CD4-positive, alpha-beta T cell treated with Interleukin-1 beta for 1 hour (primary cell): ENCODE measurements at places on chromosomes 4 and X.

DNA sequence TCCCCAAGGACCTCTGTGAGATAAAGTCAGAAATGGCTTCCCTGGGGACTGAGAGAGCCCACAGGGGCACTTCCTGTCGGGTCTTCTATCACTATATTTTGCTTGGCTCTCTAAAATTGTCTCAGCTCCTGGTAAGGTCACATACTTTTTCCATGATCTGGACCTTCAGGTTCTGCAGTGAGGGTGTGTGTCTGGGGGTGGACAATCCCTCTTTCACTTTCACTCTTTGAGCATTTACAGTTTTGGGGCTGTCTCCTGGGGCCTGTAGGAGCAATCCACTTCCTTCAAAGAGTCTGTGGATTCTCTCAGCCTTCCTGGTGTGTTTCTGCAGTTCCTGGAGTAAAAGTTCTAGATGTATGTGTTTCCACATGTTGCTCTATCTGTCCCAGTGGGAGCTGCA lies 335.7 kb downstream of the FSTL5 start:
- no peak for DNase-seq

DNA sequence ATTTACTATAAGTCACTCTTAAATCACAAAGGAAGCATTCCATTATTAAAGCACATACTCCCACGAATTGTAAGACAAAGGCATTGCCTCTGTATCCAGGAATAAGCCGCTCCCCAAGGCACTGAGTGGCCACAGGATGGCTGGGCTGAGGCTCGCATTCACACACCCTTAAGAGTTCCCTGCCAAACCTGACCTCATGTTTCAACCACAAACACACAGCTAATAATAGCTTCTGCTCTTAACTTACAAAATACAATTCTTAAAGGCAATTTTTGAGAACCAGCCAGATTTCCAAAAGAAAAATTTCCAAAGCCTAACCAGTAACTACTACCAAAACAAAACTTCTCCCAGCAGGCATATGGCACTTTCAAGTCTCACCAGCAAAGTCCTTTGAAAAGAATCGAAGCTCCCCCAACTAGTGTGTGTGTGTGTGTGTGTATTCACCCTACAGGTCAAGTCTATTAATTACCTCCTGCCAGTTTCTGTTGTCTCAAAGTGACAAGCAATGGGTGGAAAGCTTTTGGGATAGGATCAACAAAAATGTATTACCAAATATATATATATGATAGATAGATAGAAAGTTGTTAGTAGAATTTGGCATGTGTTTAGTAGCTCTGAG lies 36.0 kb downstream of the ARHGAP6 start:
- DNase-seq: no peak

DNA sequence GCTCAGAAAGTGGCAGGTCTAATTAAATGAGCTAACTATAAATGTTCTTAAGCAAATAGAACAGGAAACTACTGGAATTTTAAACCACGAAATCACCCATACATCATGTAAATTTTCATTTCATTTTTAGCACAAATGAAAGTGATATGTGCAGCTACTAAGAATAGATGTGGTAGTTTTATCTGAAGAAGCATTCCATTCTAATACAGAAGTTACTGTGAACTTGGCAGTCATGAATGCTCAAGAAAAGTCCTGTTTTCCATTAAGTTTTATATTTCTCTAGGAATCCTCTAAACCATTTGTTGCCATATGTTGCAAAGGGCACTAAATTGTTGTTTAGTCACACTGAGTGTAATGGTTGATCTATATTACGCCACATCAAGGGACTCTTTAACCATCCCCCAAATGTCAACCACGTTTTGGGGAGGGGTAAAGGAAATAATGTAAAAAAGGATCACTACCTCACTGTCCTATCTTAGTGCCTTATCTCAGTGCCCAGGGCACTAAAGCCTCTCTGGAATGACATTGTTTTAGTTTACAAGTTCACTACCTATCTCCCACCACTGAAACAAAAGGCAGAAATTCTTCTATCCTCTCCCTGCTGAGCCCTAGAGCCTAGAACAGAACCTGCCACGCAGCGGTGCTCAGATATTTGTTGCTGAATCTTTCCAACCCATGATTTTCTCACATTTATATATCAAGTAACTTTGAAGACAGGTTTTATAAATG lies 118.0 kb downstream of the SHISA3 start:
- no peak for DNase-seq

DNA sequence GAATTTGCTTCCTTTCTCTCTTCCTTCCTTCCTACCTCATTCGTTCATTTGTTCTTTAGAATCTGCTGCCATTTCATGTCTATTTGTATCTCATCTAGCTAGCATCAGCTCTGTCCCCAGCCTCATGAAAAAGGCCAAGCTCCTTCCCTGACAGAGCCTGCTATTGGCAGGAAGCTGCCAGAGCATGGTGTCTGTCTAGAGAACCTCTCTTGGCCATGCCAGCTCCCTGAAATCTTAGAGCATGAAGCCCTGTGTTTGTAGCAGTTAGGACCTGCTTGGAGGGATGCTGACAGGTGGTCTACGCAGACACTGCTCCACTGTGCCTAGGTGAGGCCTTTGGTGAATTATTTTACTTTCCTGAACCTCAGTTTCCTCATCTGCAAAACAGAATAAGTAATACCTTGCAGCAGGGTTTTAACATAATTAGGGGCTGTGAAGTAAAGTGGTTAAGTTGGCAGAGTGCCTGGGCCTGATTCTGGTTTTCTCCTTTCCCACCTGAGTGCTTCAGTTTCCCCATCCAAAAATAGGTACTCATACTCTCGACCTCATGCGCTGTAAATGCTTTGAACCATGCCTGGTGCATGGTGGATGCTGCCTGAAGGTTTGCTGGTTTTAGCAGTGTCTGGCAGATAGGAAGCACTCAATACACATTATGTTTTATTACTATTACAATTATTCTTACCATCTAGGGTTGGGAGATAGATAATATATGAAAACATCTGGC lies 4.7 kb downstream of the PTTG2 start:
- no peak for DNase-seq

- DNase-seq: no peak
Measured at GRCh38 chrX:67523002-67523681, 20.7 kb upstream of the AR start.

- DNase-seq: no peak
Measured at GRCh38 chrX:9003041-9003440, 30.9 kb downstream of the FAM9B start.

DNA sequence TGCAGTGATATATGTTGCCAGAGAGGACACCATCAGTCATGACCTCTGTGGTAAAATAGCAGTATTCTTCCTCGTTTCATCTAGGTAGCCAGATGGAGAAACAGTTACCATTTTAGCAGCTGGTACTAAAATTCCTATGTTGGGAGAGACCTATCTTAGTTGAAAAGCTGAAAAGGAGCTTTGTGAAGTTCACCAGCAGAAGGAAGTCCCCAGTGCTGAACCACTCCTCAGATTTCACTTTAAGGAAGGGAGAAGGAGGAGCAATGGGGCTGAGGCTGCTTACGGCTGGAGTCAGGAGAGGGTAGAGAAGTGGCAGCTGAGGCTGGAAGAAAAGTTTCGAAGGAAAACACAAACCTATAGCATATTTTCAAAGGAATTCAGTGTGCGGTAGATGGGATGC lies 103.7 kb downstream of the ATXN3L start:
- no peak for DNase-seq

- DNase-seq: no peak
Measured at GRCh38 chrX:54422168-54422567, 18.0 kb upstream of the TSR2 start.

DNA sequence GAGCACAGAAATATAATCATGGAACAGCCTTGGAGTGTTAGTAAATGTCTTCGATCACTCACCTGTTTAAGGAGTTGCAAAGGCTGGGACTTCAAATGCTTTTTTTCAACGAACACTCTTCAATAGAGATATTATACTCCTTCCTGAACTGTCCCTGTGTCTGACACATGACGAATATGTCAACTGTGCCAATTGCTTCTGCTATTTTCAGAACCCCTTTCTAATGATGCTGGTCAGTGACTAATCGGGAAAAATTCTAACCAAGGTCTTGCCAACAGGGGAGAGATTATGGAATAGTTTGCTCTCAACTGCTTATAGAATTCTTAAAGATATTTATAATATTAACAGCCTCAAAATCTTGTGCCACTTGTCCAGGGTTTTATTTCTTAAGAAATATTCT lies 8.5 kb upstream of the KLHL34 start:
- no peak for DNase-seq

GRCh38 chr4:7590189-7590588 lies 155.5 kb upstream of the PSAPL1 start:
- no peak for DNase-seq

- DNase-seq: no peak
Measured at GRCh38 chr4:12458621-12459020, 1025.5 kb downstream of the RAB28 start.

DNA sequence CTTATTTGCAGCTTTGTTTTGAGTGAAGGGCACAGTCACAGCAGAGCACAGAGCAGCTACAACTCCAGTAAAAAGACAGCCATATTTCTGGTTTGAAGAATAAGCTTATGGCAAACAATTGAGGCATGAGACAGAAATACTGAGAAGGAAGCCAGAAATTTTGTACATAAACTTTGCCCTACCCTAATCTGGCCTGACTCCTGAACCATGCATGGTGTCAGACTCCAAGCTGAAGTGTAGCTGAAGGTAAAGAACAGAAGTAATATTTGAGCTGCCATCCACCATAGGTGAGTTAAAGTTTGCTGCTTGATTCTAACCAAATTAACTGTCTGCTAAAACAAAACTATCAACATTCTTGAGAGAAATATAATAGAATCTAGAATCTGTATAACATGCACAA lies 24.5 kb upstream of the TMEM192 start:
- no peak for DNase-seq

DNA sequence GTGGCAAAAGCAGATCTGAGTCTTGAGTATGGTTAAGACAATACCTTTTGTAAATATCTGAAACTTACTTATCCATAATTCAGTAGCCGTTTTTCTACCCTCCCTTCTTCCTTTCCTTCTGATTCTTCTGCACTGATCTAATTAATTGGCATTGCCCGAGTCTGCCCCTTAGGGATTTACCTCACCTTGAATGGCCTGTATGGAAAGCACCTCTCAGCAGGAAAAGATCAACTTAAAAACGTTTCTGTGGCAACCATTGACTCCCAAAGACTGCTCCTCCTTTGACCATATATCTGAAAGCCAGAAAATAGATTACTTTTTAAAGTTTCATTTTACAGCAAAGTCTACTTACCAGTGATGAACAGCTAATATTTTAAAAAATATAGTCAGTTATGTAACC lies 496.5 kb upstream of the LCORL start:
- DNase-seq: no peak

GRCh38 chr4:113433116-113433515 lies 328.4 kb downstream of the CAMK2D start:
- no peak for DNase-seq

DNA sequence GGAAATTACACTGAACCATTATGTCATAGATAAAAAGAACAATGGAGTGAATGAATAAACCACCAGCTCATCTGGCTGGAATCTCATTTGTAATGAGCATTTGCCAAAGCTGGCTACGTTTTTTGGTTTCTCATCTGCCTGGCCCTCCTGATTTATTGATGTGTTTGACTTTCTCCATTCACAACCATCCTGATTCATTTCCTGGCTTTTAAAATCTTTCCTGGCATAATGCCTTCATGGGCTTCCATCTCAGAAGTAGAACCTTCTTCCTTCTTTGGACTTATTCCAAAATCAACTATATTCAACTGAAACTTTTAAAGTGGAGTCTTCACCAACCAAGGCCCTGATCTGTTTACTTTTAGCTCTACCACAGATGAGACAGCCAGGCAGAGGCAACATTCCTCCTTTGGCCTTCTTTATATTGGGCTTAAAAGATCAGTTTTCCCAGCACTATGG lies 36.0 kb upstream of the ARSJ start:
- no peak for DNase-seq

- DNase-seq: no peak
Measured at GRCh38 chrX:9144701-9145241, 110.8 kb upstream of the FAM9B start.

- DNase-seq: no peak
Measured at GRCh38 chr4:108385076-108385475, 216.3 kb upstream of the LEF1 start.

GRCh38 chr4:6575503-6576240 lies 683 bp downstream of the MAN2B2 start:
- no peak for DNase-seq

DNA sequence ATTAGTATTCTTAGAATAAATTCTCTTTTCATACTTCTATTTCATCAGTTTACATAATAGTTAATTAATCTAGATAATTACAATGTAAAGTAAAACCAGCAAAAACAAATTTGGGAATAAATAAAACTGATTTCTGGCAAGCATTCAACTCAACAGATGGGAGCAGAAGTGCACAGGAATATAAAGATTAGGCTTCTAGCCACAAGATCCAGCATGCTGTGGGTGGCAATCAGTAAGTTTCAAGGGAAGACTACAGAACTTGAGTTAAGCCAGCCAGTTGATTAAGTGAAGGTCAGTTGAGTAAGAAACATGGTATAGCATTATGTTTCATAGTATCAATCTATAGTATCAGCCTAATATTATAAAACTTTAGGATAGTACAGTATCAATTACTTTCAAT lies 324.2 kb upstream of the AADAT start:
- no peak for DNase-seq

DNA sequence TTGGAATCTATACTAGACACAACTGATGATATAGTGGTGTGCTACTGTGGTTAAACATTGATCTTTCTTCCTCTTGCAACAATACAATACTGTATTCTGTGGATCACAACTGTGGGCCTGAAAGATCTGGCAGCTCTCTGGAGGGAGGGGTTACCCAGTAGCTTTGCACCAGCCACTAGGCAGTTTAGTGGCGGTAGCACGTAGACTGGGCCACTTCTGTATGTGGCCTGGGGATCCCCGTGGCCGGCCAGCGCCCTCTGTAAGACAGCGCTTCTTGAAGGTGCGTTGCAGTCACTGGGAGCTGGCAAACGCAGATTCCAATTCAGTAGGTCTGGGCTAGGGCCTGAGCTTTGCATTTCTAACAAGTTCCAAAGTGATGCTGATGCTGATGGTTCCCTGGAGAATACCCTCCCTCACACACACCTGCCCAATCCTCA lies 168.6 kb downstream of the MGST2 start:
- DNase-seq: no peak

- DNase-seq: no peak
Measured at GRCh38 chr4:6562931-6563901, 11.8 kb upstream of the MAN2B2 start.

GRCh38 chrX:9055354-9055753 lies 21.4 kb upstream of the FAM9B start:
- DNase-seq: no peak

GRCh38 chrX:15441464-15441863 lies 51.7 kb downstream of the PIR start:
- no peak for DNase-seq

DNA sequence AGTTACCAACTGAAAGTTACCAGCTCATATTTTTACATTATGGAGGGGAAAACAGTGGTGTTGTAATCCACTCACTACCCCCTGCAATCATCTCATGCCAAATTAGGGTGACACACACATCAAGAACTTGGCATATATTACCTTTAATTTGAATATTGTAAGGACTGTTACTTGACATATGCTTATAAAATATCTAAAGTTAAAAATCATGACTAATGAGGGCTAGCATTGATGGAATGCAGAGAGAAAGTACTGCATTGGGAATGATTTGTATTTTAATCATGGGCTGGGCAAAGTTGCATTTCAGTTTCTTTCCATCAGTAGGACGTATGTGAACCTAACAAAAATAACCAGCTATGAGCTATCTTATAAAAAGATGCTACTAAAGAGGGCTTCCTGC lies 517.5 kb upstream of the GRIA3 start:
- no peak for DNase-seq
